ENCODE measurements at places on chromosomes 5 and 9. TPM values are rescaled to one million over a fixed set of nuclear protein-coding genes. Genes with fewer than 3 reads are reported as not detected.

The LCN9 gene
- not detected for polyA plus RNA-seq

DNA sequence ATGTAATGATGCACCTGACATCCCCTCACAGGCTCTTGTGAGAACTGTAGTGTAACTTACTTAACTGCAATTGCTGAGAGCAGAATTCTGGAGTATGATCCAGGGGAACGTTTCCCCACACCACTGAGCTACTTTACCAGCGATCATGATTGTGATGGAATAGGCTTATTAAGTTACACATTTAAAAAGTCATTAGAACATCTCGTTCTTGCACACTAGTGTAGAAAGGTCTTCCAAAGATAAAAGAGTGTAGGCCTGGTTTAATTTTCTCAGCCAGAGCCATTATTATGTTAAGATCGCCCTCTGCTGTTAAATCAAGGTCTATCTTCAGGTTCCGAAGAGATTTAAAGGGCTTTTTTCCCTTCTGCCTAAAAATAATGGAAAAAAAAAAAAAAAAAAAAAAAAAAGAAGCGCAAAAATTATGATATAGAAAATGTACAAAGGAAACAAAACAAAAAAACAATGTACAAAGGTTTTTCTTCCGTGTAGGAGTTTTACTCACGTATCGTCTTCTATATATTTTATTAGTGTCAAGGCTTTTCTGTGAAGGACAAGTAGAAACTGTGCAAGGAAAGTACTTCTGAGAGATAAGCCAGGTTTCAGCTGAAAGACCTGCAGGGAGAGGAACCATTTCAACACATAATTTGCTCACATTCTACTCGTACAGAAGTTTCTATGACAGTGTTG is 18.6 kb upstream of the MOB3B start:
- DNase-seq: no peak

The AHRR gene
- polyA plus RNA-seq: 3.0 TPM

The DPYSL3 gene
- 32.9 TPM for polyA plus RNA-seq

The SPAAR gene
- polyA plus RNA-seq: 0.71 TPM

DNA sequence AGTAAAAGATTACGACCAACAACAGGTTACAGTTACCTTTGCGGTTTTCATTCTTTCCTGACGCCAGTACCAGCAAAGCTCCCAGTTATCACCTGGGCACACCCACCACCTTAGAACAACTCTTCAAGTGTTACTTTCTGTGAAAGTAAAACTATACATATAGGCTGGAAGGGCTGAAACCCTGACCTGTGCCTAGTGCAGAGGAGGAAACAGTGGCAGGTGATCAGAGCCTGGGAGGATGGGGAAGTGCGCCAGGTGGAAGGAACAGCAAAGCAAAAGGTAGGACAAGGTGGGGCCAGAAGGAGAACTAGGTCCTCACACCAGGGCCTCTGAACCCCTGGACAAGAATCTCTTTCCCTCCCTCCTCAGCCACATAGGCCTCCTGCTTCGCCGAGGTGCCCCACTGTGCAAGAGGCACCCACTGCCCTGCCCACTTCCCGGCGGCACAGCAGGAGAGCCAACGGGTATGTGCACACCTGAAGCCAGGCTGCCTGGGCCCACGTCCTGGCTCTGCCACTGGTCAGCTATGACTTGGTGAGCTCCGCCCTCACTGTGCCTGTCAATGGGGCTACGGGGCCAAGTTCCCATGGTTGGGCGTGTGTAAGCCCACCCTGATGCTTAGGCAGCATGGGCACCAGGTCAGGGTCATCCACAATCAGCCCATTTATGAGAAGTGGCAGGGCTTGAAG is 26.9 kb downstream of the BICD2 start:
- no peak for DNase-seq

- no peak for DNase-seq
These were observed 125.1 kb downstream of the LIFR start for GRCh38 chr5:38431242-38431853.

DNA sequence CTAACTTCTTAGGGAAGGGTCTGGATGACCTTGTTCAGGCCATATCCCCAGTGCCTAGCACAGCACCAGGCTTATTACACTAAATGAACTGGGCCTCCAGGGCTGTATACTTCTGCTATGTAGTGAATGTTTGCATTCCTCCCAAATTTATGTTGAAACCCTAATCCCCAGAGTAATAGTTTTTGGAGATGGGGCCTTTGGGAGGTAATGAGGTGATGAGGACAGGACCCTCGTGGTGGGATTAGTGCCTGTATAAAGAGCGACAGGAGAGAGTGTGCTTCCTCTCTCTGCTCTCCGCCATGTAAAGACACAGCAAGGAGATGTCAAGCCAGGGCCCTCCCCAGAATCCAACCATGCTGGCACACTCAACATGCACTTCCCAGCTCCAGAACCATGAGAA is 148.3 kb downstream of the SEC61B start:
- no peak for DNase-seq

DNA sequence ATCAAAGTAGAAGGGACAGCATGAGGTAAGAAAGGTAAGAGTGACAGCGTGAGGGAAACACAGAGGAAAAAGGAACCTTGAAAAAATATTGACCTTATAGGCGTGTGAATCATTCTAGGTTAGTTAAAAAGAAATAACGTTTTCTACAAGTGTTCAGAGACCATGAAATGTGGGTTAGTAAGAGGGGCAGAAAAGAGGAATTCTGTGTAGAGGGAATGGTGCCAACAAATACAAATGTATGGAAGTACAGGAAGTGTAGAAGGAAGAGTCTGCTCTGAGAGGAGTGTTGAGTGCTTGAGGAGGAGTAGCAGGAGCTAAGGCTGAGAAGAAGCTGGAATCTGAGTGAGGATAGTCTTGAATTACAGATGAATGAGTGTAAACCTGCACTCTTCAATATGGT is 418.6 kb upstream of the RIOK2 start:
- DNase-seq: no peak

- DNase-seq: no peak
These were observed 83.6 kb downstream of the ANXA2R start for GRCh38 chr5:42956551-42956950.

The ANXA2R gene
- 1.1 TPM for polyA plus RNA-seq

Data from left renal pelvis (tissue), 4 donors.